ENCODE measurements at places on chromosomes 2 and 18.

GRCh38 chr2:173652767-173653431, 298.2 kb downstream of the CDCA7 start:
- DNase-seq, result no peak

GRCh38 chr2:74481961-74482800, 617 bp downstream of the CCDC142 start:
- peak; percentile 43 for DNase-seq

DNA sequence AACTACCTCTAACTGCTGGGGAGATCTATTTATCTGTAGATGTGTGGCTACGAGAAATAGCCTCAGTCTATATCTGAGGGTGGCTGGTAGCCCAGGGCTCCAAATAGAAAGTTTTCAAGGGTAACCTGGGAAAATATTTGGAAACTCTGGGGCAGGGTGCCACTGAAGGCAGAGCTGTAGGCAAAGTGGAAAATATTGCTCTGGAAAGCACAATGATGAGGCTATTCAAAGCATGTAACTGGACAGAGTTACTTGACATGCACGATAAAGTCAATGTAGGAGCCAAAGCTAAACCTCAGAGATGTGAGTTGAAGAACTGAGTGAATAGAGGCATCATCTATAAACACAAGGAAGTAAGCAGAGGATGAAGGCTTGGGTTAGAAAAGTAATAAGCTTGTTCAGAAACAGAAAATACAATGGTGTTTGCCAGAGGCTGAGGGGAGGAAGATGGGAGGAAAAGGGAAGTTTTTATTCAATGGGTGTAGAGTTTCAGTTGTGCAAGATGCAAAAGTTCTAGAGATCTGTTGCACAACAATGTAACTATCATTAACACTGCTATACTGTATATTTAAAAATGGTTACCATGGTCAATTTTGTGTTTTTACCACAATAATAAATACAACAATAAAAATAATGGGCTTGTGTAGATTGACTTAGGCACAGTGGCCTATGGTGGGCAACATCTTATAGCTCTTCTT, 171.6 kb downstream of the MBD2 start:
- DNase-seq, result no peak

- no peak for DNase-seq
These were observed 856.8 kb upstream of the ACVR2A start for GRCh38 chr2:146987996-146988395.

DNA sequence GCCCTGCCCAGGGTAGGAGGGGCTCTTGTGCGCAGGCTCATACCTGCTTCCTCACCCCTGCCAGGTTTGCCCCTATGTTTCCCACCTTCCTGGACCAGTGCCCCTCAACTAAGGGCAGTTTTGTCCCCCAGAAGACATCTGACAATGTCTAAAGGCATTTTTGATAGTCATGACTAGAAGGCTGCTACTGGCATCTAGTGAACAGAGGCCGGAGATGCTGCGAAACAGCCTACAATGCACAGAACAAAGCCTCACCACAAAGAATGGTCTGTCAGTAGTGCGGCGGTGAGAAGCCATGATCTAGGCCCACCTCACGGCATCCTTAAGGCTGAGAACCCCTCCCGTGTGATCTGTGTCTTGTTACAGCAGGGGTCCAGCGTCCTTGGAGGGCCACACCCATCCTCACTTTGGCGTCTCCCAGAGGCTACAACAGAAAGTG, 96.0 kb downstream of the TMEM17 start:
- DNase-seq, result no peak

DNA sequence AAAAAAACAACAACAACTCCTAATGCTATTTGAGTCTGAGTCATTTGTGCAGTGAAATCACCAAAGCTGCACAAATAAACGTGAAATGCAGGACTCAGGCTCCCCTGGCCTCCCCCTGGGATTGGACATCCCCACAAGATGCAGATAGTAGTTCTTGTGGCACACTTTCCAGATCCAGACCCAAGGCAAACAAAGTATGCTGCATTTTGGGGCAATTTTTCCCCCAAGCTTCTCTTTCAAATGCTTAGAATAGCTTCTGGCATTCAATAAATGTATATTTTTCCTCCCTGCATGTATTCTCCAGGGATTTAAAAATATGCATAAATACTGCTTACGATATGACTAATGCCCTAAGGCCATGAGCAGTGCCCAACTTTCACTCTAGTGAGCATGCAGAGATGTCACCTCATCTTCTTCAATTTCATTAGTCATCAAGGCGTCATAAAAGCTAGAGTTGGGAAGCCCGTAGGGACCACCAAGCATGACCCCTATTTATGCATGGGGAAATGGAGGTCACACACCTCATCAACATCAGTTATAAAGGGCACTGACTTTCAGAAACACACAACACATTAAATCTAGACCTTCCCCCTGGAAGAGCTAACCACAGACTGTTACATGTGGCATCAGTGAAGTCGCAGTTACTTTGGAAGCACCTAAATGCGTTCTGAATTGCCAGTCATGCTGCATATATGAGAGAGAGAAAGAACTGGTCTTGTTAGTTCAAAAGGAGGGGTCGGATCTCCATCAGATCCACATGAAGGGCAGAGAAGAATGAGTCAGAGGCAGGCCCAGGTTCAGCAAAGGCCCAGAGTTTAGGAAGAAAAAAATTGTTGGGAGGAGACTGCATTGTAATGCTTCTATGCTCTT, 374.1 kb downstream of the LPIN1 start:
- no peak for DNase-seq

- DNase-seq, result no peak
These were observed 8.5 kb downstream of the FMNL2 start for GRCh38 chr2:152343426-152343825.

GRCh38 chr18:41763361-41763760, 191.7 kb upstream of the PIK3C3 start:
- DNase-seq, result no peak

DNA sequence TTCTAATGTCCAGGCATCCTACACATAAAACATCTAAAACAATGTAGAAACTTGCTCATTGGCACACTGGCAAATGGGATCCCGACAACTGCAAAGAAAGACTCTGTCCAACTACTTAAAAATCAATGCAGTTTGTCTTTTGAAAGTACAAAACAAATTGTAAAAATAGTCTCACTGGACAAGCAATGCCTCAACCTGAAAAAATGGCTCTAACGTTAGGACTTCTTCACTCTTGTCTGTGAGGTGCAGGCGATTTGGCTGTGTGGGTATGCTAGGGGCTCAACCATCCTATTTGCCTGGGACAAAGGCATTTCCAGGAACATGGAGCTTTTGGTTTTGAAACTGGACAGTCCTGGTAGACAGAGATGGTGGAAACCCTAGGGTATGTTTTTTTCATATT, 10.7 kb downstream of the EFEMP1 start:
- no peak for DNase-seq

- DNase-seq, result no peak
These were observed 5.5 kb downstream of the SLC11A1 start for GRCh38 chr2:218387369-218388194.

GRCh38 chr2:187299122-187299906, 148.7 kb downstream of the CALCRL start:
- no peak for DNase-seq
